ENCODE measurements at places on chromosomes 7 and 10.

- DNase-seq: no peak
Measured at GRCh38 chr10:79483299-79483698, 29.0 kb upstream of the EIF5AL1 start.

- no peak for DNase-seq
Measured at GRCh38 chr10:129085811-129086210, 381.2 kb upstream of the MGMT start.

DNA sequence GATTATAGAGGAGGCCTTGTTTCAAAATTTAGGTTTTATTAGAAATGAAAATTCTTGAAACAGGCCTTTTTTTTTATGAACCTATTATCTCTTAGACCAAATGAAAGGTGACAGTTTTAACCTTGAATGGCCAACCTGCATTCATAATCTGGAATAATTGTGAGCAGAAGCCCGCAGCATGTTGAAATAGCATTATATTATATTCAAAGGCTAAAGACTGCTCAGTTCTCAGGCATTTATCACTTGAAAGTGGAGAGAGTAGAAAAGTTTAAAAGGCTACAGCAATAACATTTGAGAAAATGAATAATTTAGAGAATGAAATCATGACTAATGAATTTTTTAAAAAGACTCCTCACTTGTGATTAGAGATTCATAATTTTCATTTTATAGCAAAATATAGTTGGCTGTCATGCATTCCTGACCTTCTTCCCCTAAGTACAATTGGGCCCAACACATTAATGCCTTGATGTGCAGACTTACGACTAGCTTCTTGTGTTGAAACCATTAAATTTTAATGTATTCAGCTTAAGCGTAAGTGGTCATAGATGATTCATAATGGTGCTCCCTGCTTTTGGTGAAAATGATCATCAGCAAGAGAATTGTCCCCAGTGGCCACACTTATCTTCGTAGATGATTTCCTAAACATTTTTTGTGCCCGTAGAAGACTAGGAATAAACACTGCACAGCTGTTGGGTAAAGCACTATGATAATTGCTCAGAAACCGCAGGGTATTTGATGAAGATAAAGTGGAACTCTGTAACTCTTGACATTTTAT, 346.6 kb upstream of the BMPER start:
- no peak for DNase-seq

- DNase-seq: no peak
Measured at GRCh38 chr10:110286841-110287240, 17.9 kb downstream of the SMNDC1 start.

- peak; percentile 77 for DNase-seq
Measured at GRCh38 chr7:5594616-5595544, 171.2 kb upstream of the TNRC18 start.

- DNase-seq: peak; percentile 73
Measured at GRCh38 chr7:26153241-26153822, 1.3 kb downstream of the NFE2L3 start.

- no peak for DNase-seq
Measured at GRCh38 chr7:92824901-92825480, 11.4 kb downstream of the CDK6 start.

GRCh38 chr10:62230344-62231121, 38.1 kb downstream of the RTKN2 start:
- no peak for DNase-seq

- no peak for DNase-seq
Measured at GRCh38 chr10:4939224-4940072, 23.8 kb upstream of the AKR1C1 start.

DNA sequence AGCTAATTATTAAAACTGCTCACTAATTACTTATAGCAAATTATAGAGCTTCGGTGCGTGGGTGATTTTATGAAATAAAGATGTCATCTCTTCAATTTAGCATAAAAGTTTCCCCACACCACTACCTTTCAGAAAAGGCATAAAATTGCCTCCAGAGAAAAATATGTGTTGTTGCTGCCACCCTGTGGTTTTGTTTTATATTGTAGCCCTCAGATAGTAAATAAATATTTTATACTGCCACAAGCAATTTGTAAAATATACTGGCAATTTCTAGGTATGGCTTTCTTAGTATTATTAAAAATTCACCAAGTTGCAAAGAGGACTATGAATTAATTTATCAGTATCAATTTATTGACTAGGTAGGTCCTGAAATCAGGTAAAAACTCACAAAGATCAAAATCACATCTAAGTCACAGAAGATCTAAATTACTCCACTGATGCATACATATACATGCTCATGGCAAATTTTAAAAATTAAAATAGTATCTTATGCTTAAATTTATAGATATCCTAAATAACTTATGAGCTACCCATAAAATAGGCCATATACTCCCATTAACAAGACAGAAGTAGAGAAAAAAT, 26.5 kb downstream of the ASNS start:
- DNase-seq: no peak

GRCh38 chr7:50418086-50418515, 32.0 kb downstream of the FIGNL1 start:
- DNase-seq: peak; percentile 92

- DNase-seq: no peak
Measured at GRCh38 chr10:88565072-88565471, 18.0 kb downstream of the RNLS start.

DNA sequence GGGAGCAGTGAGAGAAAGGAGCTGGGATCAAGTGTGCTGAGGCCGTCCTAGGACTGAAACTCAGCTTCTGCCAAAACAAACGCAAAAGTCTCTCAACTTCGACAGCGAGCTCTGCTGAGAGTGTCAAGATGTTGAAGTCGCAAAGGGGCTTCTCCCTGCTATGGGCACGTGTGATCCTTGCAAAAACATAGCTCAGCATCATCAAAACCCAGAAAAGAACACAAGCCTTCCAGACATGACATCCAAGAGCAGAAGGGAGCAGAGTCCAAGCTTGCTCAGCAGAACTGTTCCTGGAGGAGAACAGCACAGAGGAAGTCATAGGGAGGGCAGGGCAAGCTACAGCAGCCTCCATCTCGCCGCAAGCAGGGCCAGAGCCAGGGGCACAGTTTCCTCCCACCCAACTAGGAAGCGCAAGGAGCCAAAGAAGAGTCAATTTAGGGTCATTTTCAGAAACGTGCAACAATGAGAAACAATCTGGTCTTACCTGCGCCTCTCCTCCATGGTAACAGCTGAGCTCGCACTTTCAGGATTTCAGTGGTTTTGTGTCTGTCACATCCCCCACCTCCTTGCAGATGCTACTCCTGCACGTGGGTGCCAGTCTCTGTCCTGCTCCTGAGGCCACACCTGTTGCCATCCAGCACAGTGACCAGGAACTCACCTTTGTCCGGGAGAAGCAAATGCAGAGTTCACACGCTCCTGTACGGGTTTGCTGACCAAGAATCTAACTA, 113.9 kb downstream of the DIP2C start:
- no peak for DNase-seq

GRCh38 chr7:78326189-78326588, 527.6 kb downstream of the PHTF2 start:
- DNase-seq: no peak

GRCh38 chr7:41875513-41875912, 172.6 kb upstream of the INHBA start:
- no peak for DNase-seq

DNA sequence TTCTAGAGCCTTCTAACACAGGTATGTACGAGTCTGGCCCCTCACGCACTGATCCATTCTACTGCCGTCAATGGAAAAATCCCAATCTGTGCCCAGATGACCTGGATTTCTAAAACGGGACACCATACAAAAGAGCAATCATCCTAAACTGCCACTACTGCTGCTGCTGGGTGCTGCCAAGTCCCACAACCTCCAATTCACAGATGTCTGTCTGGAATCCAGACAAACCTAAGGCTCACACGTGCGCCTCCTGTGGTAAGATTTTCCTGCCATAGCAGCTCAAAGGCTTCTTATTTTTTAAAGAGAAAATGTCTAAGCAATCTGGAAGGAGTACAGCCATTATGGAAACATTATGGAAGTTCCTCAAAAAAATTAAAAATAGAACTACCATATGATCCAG, 40.9 kb downstream of the JCAD start:
- no peak for DNase-seq

GRCh38 chr7:64951250-64951848, 39.5 kb downstream of the ZNF117 start:
- DNase-seq: peak; percentile 68

DNA sequence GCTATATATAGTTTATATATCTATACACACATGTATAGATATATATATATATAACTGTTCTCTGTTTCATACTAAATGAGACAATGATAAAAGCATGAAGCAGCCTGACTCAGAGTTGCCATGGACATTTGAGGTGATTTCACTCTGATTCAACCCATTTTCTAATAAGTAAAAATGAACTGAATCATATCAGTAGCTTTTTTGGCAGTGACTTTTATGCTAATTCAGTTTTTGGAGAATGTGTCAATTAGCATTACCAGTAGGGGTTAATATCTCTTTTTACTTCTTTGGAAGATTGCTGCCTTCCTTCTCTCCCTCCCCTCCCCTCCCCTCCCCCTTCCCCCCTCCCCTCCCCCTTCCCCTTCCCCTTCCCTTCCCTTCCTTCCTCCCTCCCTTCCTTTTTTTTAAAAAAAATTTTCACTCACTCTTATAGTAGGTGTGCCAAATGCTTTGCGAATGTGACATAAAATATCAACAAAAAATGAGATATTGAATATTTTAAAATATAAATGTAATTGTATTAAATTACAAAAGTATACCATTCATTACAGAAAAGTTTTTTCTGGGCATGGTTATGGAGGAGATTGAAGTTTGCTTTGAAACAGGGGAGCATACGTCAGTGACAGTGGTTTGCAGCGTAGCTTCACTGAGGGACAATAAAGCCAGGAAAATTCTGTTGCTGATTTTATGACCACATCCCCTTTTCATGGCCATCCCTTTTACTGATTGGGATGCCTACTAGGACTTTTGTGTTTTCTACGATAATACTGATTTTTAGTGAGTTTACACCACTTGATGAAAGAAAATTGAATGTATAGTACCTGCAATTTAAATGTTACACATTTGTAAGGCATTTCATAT, 64.0 kb upstream of the KLF6 start:
- no peak for DNase-seq

- DNase-seq: no peak
Measured at GRCh38 chr10:56142092-56142728, 218.8 kb downstream of the ZWINT start.

DNA sequence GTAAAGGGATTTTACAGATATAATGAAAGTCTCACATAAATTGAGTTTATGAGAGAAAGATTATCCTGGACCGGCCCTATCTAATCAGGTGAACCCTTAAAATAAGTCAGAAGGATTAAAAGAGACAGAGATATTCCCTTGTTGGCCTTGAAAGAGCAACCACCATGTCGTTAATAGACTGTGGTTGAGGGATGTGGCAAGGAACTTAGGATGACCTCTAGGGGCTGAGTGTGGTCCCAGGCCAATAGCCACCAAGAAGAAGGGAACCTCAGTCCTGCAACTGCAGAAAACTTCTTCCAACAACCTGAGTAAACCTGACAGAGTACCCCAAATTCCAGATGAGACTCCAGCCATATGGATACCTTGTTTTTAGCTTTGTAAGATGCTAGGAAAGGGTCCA, 121.5 kb downstream of the POLR1F start:
- no peak for DNase-seq

Data from activated CD4-positive, alpha-beta T cell treated with anti-CD3 and anti-CD28 coated beads, Interleukin-2, amount 10 ng/mL, durations not matched to agents 24 days and 14 days (primary cell).